Activated T-helper 1 cell treated with anti-CD3 and anti-CD28 coated beads, Interleukin-2, amount 50 U/mL, for 16 hours (primary cell): ENCODE measurements at places on chromosomes 11 and 22.

- DNase-seq, result no peak
Observed at GRCh38 chr11:23729088-23729487, 767.8 kb upstream of the LUZP2 start.

- DNase-seq, result no peak
Observed at GRCh38 chr11:18225913-18226312, 10.7 kb downstream of the SAA4 start.

DNA sequence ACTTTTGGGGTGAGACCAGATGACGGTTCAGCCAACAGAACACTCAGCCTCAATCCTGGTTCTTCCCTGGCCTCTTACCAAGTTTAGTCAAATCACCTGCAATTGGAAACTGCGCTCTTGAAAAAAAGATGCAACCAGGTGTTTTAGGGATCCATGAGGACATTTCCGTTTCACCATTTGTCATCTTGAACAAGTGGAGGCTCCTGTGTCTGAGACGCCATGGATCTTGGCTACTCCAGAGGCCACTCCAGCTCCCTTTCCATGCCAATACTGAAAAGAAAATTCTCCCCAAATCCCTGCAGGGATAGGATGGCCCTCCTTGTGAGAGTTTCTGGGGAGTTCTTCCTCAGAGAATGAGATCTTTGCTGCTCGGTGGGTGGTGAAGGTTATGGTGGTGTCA is 27.7 kb downstream of the LRRC74B start:
- no peak for DNase-seq

GRCh38 chr11:109984634-109985289 is 108.4 kb upstream of the ZC3H12C start:
- DNase-seq, result no peak

DNA sequence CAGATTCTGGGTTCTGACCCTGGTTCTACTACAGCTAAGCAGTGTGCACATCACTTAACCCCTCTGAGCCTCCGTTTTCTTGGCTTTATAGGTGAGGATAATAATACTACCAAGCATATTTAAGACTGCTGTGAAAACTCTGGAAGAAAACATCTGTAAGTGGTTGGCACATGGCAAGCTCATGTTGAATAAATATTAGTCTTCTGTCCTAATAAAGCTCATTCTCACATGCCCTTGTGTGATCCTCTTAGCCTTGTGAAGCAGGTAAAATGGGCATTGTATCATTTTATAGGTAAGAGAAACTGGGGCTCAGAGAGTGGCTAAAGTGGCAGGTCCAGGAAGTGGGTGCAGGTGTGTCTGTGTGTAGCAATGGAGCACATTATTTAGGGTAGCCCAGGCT is 8.5 kb downstream of the PKNOX2 start:
- DNase-seq, result no peak

GRCh38 chr22:29744902-29745301 is 21.9 kb downstream of the ZMAT5 start:
- DNase-seq, result no peak

DNA sequence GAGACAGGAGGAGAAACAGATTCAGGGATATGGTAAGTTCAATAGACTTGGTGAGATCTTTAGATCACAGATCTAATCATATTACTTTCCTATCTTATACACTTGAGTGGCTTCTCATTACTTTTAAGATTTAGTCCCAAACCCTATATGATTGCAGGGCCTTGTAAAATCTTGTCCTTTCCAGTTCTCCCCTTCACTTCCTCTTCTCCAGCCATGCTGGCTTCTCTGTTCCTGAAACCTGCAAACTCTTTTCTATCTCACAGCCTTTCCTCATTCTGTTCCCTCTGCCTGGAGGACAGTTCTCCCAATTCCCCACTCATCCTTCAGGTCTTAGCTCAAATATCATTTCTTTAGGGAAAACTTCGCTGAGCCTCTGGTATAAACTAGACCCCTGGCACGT is 65.9 kb upstream of the BIRC3 start:
- no peak for DNase-seq

- DNase-seq, result no peak
Observed at GRCh38 chr11:58796333-58796732, 48.2 kb downstream of the GLYATL2 start.

- no peak for DNase-seq
Observed at GRCh38 chr11:61124574-61125309, 22.5 kb downstream of the CD5 start.

DNA sequence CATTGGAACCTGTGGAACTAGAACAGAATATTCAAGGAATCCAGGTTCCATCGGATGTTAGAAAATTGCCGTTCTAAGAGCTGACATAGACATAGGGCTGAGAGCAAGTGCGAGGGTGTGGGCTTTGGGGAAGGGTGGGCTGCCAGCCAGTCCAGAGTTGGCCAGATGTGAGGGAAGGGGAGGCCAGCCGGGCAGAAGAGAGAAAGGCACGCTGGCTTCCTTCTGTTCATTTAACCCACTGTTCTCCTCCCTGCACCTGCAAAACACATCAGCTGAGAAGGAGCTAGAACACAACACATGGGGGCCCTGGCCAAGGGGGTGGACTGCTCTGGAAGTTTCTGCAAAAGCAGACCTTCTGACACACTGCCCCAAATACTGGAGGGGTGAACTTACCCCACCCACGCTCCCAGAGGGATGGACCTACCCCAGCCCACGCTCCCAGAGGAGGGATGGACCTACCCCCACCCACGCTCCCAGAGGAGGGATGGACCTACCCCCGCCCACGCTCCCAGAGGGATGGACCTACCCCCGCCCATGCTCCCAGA is 98.0 kb downstream of the SHANK2 start:
- DNase-seq, result no peak

DNA sequence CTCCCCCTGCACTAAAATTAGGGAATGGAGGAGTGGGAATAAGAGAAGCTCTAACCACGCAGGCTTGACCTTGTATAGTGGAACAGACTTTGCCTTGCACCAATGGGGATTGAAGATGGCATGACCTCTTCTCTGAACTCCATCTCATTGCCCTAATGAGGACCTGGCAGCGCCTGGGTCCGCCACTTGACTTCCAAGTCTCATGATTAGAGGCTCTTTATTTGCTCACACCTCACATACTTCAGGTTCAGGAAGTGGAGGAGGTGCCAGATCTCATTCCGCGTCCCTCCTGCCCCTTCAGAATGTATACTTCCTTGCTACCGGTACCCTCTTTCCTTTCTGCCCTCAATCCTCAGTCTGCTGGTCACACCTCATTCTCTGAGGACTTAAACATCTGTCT is 106.0 kb upstream of the CD44 start:
- no peak for DNase-seq

DNA sequence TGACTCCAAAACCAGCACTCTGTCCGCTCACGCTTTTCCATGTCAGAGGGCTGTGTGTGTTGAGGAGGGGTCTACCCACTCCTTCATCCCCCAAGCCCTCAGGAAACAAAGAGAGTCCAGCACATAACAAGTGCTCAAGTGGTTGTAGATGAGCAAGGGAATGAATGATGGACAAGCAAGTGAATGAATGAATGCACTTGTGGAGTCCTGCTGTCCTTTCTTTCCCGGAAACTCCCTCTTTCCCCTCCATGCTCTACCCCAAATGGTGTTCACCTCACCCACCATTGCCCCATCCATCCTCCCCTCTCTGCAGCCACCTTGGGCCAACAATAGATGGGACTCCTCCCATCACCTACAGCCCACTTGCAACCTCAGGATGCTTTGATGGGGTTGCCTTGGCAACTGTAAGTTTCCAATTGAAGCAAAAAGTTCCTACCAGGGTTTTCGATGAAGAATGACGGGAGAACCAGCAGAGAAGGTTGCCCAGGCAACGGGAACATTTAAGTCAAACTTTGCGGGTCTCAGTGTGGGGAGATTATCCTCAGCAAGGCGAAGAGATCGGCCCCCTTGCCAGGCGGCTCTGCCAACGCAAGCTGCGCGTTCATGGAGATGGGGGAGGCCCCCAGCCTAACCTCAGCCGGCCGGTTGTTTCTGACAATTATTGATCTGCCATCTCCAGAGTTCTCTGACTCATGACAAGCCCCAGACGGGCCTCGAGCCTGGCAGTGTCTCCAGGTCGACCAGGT is 51.1 kb downstream of the MCM5 start:
- no peak for DNase-seq
